NCI-H748 treated with DMSO at 0.1 percent for 48 hours (cell line): ENCODE measurements at places on chromosomes 12 and 14.

- no peak for DNase-seq
Observed at GRCh38 chr14:101004954-101005353, 101.4 kb upstream of the RTL1 start.

DNA sequence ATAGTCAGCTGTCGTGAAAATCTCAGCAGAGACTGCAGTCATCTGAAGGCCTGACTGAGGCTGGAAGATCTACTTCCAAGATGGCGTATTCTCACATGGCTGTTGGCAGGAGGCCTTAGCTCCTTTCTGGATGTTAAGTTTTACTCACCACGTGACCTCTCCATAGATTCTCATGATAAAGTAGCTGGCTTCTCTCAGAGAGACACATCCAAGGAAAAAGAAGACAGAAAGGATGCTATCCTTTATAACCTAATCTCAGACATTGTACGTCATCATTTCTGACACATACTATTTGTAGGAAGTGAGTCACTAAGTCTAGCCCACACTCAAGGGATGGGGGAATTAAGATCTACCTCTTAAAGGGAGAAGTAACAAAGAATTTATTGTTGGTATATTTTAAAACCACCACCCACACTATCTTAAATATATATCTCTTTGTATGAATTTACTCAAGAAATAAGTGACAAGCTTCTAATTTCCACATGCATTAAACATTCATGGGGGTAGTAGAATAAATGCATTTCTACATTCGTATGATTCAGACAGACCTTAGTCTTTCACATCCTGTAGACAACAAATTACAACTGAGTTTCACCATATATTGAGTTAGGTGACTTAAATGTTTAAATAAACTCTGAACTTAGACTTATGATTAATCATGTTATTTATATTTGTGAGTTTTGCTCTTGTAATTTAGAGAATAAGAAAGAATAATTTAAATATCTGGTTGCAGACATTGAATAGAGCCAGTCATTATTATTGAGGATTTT lies 411.0 kb downstream of the LRIG3 start:
- no peak for DNase-seq

DNA sequence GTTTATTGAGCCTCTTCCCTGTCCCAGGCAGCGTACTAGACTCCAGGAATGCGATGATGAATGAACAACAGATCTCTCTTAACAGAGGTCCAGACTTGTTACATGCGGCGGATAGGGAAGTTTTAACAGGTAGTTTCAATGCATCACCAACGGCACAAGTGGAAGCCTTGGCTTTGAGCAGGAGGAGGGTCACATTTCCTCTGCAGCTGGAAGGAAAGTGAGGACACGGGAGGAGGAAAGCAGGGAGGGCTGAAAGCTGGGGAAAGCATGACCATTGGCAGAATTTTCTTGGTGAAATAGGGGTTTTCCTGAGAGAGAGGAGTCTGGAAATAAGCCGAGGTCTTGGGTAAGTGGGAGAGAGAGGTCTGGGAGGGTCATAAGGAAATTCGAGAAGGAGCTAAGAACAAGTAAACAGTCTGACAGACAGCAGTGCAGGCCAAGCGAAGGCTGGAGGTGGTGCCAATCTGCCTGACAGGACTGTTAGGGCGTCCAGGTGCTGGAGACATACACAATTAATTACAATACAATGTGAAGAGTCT lies 15.4 kb downstream of the BHLHE41 start:
- DNase-seq = peak; percentile 25

GRCh38 chr12:101066489-101066888 lies 143.5 kb downstream of the SLC5A8 start:
- DNase-seq = no peak

- DNase-seq = no peak
Observed at GRCh38 chr14:29798811-29799210, 128.8 kb downstream of the PRKD1 start.

DNA sequence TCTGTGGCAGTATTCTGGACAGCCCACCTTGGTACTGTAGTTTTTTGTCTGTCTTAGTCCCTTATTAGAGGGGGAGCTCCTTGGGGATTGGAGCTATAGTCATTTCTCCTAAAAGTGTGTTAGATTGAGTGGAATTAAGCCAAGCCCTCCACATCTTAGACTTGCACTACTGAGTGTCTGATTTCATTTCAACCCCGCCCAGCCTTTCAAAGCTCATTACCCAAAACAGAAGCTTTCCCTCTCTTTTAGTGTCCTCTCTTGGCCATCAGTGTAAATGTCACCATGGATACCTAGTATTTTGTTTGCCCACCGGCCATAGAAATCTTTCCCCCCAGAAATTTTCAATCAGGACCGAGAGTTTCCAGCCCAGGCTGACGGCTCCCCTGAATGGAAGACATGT lies 74.5 kb downstream of the LRRC74A start:
- no peak for DNase-seq

- DNase-seq = no peak
Observed at GRCh38 chr12:105559310-105559709, 228.8 kb downstream of the C12orf75 start.

DNA sequence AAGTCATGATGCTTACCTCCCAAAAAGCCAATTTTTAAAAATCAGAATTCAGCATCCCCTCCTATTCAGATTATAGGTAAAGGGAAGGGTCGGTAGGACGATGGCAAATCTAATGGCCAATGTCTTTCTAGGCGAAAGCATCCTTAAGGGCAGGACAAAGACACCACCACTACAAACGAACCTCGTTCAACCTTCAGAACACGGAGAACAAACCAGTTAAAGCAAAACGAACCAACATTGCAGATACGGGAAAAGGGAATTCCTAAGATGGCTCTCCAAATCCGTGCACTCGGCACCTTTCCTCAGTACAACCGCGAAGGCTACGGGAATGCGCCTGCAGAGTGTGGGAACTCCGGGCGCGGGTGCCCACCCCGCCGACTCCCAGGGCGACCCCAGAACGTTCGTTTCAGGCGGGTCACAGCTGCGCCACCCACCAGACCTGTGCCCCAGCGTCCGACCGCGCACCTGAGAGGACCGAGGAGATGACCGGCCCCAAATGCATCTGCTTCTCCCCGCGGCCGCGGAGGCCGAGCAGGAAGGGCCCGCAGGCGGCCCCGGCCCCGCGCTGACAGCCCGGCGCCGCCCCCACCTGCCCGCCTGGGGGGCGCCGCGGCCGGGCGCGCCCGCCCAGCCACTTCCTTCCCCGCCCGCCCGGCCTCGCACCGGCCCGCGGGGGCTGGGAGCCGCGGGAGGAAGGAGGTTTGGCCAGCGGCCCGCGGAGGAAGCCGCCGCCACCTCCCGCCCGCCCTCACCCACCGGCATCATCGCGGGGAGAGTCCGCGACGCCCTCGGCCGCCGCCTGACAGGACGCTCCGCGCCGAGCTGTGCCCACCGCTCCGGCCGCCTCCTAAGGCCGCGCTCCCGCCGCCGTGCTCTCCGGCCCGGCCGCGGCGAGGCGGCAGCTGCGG lies 578 bp downstream of the PPP1R13B start:
- peak; percentile 31 for DNase-seq

GRCh38 chr14:104326848-104327247 lies 188.5 kb downstream of the KIF26A start:
- DNase-seq = no peak

- DNase-seq = no peak
Observed at GRCh38 chr14:75344411-75344810, 65.8 kb downstream of the FOS start.

DNA sequence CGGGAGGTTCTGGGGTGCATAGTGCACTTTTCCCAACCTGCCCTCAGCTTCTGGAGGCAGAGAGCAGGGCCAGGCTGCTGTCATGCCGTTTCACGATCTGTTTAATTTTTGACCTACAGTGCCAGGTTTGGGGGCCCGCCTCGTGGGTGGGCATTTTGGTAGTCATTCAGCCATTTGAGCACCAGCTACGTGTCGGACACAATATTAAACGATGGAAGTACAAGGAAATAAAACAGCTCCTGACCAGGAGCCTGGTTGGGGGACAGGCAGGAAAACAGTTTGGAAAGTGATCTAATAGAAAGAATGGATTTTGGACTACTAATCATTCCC lies 708 bp downstream of the FNTB start:
- DNase-seq = no peak

GRCh38 chr12:77795699-77796098 lies 35.0 kb upstream of the NAV3 start:
- DNase-seq = no peak

- peak; percentile 25 for DNase-seq
Observed at GRCh38 chr14:50773632-50774541, 57.1 kb downstream of the NIN start.

DNA sequence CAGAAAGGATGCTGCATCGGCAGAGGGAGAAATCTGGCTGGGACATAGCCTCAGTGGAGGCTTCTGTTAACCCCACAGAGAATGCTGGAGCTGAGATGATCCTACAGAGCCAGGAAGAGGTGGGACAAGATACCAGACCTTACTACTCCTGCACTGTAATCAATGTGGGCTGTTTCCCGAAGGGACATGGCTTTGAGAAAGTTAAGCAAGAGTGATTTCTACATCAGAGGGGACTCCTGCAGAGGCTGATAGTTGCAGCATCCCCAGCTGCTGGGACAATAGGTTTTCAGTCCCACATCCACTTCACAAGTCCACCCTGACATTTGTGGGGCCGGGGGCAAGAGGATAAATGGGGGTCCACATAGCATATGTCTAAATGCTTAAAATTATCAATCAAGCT lies 22.5 kb upstream of the CMKLR1 start:
- DNase-seq = no peak

DNA sequence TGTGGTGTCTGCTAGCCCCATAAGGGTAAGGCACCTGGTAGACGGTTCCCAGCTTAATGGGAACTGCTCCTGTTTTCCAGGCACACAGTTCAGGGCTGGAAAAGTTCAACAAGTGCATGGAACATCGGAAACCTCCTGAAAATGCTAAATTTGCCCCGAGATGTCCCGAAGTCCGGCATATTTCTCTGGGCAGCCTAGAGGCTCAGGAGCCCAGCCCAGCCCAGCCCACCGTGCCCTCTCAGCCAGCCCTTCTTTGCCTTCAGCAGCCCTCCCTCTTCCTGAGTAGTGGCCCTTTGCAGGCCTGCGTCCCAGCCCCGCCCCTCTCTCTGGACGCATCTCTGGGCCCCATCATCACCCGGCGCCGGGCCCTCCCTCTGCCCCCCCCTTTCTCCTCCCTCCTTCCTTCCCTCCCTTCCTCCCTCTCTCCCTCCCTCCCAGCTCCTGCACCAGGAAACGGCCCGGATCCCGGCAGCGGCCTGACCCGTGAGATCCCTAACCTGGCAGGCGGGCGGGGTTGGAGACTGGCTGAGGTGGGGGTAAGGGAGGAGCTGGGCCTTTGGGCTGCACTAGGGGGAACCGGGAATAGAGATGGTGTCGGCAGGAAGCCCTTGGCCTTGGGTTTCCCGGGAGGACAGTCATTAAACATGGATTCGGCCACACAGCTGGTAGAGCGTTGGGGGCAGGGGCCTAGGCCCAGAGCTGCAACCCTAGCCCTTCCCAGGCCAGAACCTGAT lies at the start of gene BCL2L2:
Gene BCL2L2, plus strand, starts transcription at position 422 of the 734 bp plus-strand sequence. CDS start 935 bp downstream, outside the sequence.
- peak; percentile 73 for DNase-seq

GRCh38 chr12:27580561-27581330 lies 56.7 kb downstream of the PPFIBP1 start:
- DNase-seq = no peak

DNA sequence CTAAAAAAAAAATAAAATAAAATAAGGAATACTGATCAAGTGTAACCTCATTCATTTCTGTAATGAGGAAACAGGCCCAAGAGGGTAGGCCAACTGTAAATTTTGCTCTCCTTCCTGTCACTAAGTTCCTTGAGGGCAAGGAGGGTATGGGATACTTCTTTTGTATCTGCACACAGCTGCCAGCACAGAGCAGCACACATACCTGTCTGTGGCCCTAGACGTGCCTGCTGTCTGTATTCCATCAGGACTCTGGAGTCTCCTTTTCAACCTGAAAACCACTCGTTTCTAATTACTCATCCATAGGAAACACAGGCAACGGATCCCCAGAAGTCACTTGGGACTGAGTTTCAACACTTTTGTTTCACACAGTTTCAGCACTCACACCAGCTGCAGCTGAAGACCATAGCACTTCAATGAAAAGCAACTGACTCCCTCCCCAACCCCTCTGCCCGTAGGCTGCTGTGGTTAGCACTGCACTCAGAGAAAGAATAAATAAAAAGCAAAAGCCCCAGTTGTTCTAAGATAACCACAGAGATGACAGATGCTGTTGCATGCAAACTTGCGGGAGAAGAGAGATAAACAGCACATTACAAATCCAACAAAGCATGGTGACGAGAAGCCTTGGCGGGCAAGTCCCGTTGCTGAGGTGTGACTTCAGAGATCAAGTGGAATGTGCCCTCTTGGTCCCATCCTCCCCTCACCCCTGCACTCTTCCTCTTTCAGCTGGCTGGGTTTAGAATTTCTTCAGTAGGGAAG lies 24.9 kb downstream of the CRACR2A start:
- no peak for DNase-seq

DNA sequence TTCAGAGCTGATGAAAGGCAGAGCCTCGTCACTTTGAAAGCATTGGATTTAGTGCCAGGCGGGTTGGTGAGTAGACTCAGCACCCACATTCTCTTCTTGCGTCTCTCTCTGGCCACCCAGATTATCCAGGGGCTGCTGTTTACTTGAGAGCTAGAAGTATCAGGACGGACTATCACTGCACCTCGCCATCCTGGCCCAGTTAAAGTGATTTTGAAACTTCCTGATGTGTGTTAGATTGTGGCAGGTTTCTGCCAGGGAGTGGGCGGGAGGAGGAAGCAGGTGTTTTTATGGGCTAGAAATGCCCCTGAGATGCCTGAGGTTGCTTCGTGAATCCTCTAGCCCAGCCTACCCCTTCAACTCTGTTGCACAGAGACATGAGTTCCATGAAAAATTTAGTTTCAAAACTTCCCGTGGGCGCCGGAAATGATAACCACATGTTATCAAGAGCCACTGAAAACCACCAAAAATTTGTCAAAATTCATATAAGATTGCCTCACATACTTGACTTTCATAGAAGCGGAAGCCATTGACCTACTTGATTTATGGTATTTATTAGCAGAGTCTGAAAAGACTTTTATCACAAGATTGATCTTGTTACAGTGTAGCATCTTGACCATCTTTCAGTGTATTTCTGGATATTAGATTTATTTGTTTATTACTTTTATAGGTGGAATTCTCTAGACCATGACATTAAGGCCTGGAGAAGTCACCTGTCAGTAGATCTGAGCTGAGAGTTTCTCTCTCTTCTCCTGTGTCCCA lies 466.0 kb downstream of the RAD51B start:
- DNase-seq = no peak

GRCh38 chr12:66976526-66976925 lies 292.6 kb upstream of the CAND1 start:
- DNase-seq = no peak

GRCh38 chr12:97899956-97900355 lies 437.4 kb downstream of the RMST start:
- no peak for DNase-seq

GRCh38 chr14:75224561-75224960 lies 48.1 kb upstream of the TMED10 start:
- no peak for DNase-seq

- DNase-seq = no peak
Observed at GRCh38 chr12:10554756-10555481, 49.2 kb downstream of the EIF2S3B start.

GRCh38 chr14:49959822-49960408 lies 67.0 kb downstream of the ARF6 start:
- DNase-seq = peak; percentile 68

- no peak for DNase-seq
Observed at GRCh38 chr12:120540445-120540844, 6.3 kb downstream of the RNF10 start.
